ENCODE measurements at places on chromosomes 4 and X.

- peak; percentile 5 for DNase-seq
Measured at GRCh38 chrX:39337451-39337850, 536.2 kb downstream of the MID1IP1 start.

DNA sequence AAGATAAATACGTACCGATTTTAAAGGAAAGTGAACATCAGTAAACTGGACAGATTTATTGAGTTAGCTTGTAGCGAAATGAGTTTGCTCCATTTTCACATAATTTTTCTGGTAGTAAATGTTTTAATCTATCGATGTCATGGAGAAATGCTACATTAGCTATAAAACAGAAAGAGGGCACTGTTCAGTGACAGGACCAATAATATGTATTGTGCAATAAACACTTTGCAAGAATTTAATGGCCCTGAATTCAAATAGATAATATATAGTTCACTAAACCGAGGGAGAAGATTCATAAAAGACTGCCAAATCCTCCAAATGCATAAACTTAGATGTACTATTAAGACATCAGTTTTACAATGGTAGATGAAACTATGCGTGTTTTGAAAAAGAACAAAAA lies 516.3 kb downstream of the ADGRL3 start:
- DNase-seq: no peak

DNA sequence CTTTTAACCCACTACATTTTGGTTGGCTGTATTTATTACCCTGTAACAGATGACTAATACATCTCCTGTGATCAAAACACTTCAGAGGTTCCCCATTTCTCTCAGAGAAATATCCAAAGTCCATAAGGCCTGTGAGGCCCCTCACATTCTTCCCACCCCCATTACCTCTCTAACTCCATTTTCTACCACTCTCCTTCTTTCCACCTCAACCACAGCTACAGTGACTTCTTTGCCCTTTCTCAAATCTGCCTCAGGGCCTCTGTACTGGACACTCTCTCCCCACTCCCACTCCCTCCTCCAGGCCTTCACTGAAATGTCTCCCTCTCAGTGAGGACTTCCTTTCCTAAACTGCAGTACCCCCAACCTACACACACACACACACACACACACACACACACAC lies 8.4 kb upstream of the TMEM144 start:
- no peak for DNase-seq

GRCh38 chrX:15680401-15680800 lies 15.8 kb upstream of the CLTRN start:
- no peak for DNase-seq

GRCh38 chr4:45987858-45988257 lies 136.0 kb downstream of the GABRG1 start:
- no peak for DNase-seq
